ENCODE measurements at places on chromosomes 12 and 14.

GRCh38 chr12:104515899-104516298, 59.2 kb downstream of the CHST11 start:
- DNase-seq: no peak

- no peak for DNase-seq
These were observed 51.8 kb upstream of the ESRRB start for GRCh38 chr14:76324133-76324532.

DNA sequence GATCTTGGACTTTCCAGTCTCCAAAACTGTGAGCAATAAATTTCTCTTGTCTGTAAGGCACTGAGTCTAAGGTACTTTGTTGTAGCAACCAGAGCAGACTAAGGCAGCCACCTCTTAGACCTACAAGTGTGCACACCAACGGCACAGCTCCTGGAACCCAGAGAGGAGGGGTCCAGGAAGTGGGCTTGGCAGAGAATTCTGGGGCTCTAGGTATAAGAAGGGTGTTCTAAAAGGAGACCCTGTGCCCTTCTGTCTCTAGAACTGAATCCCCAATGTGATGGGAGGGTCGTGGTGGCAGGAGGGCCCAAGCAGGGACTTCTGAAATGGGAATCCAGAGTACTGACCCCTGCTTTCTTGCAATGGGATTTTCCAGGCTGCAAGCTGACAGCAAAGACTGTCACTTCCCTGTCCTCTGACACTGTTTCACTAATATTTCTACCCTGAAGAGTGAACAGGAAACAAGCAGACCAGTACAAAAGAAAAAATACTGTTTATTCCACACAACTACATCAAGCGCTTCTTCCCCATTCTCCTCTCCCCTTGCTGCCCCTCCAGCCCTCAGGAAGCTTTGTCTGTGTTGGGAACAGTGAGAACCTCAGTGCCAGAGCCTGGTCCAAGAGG, 13.6 kb upstream of the TFCP2 start:
- DNase-seq: no peak

DNA sequence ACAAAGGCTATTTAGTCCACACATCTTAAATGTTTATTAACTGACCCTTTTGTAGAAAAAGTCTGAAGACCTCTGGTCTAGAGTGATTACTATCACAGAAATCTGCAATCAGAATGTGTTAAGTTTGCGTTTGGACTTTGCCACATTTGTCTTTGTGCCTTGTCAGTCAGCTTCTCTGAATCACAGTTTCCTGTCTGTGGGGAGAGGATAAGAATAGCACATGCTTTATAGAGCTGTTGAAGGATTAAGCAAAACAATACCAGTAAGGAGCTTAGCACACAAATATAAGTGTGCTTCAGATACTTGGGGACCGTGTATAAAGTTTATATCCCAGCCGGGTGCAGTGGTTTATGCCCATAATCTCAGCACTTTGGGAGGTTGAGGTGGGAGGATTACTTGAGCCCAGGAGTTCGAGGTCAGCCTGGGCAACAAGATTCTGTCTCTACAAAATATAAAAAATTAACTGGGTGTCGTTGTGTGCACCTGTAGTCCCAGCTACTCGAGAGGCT, 63.0 kb upstream of the BTG1 start:
- peak; percentile 40 for DNase-seq

DNA sequence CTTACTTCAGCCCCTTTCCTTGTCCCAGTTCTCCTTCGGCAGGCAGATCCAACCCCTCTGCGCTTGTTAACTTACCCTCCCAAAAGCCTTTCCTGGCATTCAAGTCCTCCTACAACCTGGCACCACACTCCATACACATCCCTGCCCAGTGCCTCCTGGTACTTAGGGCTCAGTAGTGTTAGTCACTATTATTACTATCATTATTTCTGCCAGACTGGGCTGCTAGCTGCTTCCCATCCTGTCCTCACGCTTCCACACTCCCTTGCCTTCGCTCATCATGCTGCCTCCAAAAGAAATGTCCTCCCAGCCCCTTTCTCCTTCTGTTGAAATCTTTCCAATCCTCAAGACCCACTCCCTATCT, 1.6 kb upstream of the HDAC7 start:
- no peak for DNase-seq

GRCh38 chr12:49934505-49934904, 16.0 kb upstream of the AQP2 start:
- no peak for DNase-seq

DNA sequence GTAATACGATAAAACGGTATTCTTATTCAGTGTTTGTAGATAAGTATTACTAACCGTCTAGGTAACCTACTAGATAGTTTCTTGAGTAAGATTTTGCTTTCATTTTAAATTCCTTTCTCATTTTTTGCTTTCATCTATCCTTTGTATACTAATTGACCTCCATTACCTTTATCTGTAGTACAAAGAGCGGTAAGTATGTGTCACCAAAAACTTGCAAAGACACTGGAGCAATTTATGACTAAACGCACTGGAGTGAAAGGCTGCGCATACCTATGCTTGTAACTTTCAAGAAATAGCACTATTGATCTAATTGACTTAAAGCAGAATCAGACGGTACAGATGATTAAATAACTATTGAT, 1.7 kb downstream of the ARHGAP5 start:
- peak; percentile 48 for DNase-seq

DNA sequence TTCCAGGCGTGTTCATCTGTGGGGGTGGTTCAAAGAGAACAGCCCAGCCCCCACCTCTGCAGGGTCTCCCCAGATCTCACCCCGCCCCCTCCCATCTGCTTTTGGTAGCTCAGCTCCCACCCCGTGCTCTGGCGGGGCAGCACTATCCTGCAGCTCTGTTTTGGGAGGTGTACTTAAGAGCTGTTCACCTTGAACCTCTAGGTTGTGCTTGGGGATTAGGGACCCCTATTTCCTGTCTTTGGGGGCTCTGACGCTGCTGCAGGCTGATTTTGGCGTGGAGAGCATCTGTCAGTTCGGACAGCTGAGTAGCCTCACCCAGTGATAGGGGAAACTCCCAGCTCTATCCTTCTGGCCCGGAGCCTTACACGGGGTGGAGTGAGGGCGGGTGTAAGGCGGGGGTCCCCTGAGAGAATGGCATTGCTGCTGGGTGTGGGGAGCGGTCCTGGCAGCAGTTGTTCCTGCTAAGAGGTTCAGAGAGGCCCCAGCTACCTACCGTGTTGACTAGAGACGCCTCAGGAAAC, 765 bp downstream of the TMEM120B start:
- no peak for DNase-seq

Data from activated CD4-positive, alpha-beta T cell treated with anti-CD3 and anti-CD28 coated beads for 36 hours (primary cell).